Activated CD8-positive, alpha-beta memory T cell treated with anti-CD3 and anti-CD28 coated beads, Interleukin-2, amount 10 ng/mL, durations not matched to agents 7 days and 5 days (primary cell): ENCODE measurements at places on chromosomes 4 and X. TPM values are rescaled to one million over a fixed set of nuclear protein-coding genes. Genes with fewer than 3 reads are reported as not detected.

The KLHL34 gene
- 0.15 TPM for total RNA-seq

- no peak for DNase-seq
Measured at GRCh38 chr4:174826660-174827059, 2.4 kb downstream of the GLRA3 start.

- no peak for DNase-seq
Measured at GRCh38 chr4:81756973-81757372, 285.3 kb upstream of the RASGEF1B start.

- DNase-seq = no peak
Measured at GRCh38 chrX:130552444-130553073, 150.8 kb downstream of the RBMX2 start.

GRCh38 chrX:16566571-16566970, 83.4 kb upstream of the S100G start:
- no peak for DNase-seq

DNA sequence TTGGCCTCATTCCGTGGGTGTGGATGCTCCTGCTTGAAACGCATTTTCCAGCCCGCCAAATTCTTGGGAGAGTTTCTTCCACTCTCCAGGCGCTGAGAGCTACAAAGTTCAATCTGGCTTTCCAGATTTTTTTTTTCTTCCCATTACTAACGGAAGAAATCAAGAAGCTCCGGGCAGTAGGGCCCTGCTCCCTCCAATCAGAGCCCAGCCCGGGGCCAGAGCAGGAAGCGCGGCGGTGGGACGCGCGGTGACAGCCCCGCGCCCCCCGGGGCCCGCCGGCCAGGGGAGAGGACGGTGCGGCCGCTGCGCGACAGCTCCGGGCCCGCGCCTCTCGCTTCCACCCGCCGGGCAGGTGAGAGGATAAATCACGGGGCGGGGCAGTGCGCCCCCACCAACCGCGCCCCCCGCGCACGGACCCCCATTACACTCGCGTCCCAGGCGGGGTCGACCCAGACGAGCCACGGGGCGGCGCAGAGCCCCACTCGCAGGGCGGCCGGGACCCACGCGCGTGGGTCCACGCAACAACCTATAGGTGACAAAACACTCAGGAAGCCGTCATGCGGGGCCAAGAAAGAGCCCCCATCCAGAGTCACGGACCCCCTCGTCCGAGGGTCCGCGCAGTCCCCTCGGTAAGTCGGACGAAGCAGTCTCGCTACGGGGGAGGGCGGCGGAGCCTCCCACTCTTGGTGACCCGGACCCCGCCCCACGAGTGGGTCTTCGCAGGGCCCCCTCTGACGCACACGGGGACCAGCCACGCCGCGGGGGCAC, 868 bp downstream of the AFAP1 start:
- no peak for DNase-seq

GRCh38 chrX:146831994-146832393, 17.4 kb upstream of the CXorf51A start:
- DNase-seq = no peak

DNA sequence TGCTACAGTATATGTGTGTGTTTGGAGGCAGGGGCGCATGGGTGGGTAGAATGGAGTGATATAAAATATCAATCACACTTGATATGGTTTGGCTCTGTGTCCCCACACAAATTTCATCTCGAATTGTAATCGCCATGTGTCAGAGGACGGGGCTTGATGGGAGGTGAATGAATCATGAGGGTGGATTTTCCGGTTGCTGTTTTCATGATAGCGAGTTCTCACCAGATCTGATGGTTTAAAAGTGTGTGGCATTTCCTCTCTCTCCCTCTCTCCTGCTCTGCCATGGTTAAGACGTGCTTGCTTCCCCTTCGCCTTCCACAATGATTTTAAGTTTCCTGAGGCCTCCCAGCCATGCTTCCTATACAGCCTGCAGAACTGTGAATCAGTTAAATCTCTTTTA, 14.8 kb downstream of the SOWAHB start:
- no peak for DNase-seq

DNA sequence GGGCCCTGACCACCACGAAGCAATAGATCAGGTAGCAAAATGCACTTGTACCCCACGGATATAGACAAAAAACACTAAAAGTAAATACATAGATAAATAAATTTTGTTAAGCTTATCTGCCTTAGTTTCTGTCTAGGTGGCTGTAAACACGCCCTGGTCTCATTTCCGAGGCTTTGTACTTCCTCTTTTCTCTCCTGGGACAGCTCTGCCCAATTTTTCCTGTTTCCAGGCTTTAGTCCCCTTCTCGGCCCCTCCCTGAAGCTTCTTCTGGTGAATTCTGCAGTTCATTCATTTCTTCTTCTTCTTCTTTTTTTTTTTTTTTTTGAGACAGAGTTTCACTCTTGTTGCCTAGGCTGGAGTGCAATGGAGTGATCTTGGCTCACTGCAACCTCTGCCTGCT, 73.4 kb upstream of the STOX2 start:
- DNase-seq = no peak

GRCh38 chr4:153347117-153347516, 2.6 kb downstream of the MND1 start:
- DNase-seq = no peak

- no peak for DNase-seq
Measured at GRCh38 chr4:114487101-114487500, 111.5 kb upstream of the UGT8 start.

- no peak for DNase-seq
Measured at GRCh38 chrX:40402831-40403533, 177.8 kb upstream of the ATP6AP2 start.

DNA sequence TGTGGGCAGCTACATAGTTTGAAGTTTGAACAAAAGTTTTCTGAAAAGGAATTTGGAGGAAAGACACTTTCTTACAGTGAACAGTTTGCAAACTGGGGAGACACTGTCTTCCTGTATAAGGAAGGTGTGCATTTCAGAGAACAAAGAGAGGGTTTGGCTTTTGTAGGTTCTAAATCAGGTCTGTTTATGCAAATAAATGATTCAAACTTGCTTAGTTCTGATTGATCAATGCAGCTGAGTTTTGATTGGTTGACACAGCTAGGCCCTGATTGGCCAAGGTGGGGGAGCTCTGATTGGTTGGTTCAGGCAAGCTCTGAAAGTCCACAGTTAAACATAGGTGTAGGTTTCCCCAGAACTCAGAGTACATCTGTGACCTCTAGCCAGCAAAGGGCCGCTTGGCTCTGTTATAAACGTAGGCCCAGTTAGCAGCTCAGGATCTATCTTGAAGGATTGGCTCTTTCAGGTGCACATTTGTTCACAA, 63.0 kb upstream of the ENPP6 start:
- DNase-seq = no peak

- no peak for DNase-seq
Measured at GRCh38 chr4:105215609-105216313, 69.1 kb downstream of the TET2 start.

GRCh38 chr4:145766273-145766672, 86.3 kb downstream of the C4orf51 start:
- DNase-seq = no peak

The F11 gene
- total RNA-seq = not detected

DNA sequence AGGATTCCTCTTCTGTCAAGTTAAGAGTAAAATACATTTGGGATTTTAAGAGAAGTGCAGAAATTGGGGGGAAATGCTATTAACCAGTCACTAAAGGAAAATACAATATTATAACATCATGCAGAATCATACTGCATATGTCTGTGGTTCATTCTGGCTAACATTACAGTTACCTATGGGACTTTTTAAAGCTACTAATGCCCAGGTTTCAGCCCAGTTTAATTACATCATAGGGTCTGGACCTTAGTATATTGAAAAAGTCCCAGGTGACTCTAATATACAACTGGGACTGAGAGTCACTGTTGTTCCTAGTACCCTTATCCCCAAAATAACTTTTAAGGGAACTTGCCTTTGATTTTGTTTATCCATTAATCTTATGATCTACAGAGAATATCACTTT, 10.0 kb downstream of the ABCE1 start:
- DNase-seq = no peak

- DNase-seq = no peak
Measured at GRCh38 chr4:83536362-83537272, 709 bp downstream of the GPAT3 start.

DNA sequence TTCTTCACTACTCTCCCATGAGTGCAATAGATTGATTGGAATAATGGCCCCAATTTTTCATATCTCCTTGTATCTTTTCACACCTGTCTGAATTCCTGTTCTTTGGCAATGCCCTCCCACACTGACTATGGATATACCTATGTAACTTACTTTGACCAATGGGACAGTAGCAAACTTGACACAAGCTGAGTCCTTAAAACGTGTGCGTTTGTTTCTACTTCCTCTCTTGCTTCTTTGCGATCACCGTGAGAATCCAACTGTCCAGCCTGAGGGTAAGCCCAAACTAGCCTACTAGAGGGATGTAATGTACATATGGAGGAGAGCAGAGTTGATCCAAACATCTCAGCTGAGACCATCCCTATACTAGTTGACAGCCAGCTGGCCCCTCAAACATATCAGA, 19.3 kb downstream of the TEC start:
- no peak for DNase-seq

- no peak for DNase-seq
Measured at GRCh38 chr4:6889101-6889735, 20.4 kb upstream of the TBC1D14 start.

The WDR17 gene
- 0.26 TPM for total RNA-seq

The C4orf51 gene
- total RNA-seq = not detected

GRCh38 chr4:41299486-41299885, 42.8 kb downstream of the UCHL1 start:
- no peak for DNase-seq

- DNase-seq = no peak
Measured at GRCh38 chr4:189088780-189089179, 851.9 kb upstream of the FRG1 start.

The GPR82 gene
- total RNA-seq = 0.47 TPM

DNA sequence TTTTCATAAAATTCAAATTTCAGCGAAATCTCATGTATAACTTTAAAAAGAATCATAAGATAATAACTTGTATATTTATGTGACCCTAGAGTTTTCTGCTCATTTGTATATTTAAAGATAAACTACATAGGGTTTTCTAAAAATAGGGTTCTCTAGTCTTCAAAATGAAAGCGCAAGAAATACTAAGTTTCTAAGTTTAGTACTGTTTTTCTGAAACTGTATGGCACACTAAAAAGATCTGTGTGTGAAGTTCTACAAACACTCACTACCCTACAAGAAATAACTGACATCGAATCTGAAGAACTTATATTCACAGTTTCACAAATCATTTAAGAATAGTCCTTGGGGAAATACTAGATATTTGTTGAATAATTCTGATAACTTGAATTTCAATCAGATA, 38.7 kb upstream of the NDST4 start:
- DNase-seq = no peak

GRCh38 chr4:152676052-152676854, 3.5 kb downstream of the TMEM154 start:
- no peak for DNase-seq

GRCh38 chr4:186134257-186134656, 29.8 kb downstream of the FAM149A start:
- peak; percentile 61 for DNase-seq

GRCh38 chr4:108685036-108685686, 34.8 kb downstream of the OSTC start:
- no peak for DNase-seq

GRCh38 chrX:103413705-103414387, 37.5 kb downstream of the BEX3 start:
- DNase-seq = no peak

- DNase-seq = no peak
Measured at GRCh38 chr4:87462102-87462501, 39.7 kb downstream of the NUDT9 start.

The S100G gene
- not detected for total RNA-seq

- peak; percentile 40 for DNase-seq
Measured at GRCh38 chrX:19593690-19594089, 78.4 kb upstream of the MAP3K15 start.

DNA sequence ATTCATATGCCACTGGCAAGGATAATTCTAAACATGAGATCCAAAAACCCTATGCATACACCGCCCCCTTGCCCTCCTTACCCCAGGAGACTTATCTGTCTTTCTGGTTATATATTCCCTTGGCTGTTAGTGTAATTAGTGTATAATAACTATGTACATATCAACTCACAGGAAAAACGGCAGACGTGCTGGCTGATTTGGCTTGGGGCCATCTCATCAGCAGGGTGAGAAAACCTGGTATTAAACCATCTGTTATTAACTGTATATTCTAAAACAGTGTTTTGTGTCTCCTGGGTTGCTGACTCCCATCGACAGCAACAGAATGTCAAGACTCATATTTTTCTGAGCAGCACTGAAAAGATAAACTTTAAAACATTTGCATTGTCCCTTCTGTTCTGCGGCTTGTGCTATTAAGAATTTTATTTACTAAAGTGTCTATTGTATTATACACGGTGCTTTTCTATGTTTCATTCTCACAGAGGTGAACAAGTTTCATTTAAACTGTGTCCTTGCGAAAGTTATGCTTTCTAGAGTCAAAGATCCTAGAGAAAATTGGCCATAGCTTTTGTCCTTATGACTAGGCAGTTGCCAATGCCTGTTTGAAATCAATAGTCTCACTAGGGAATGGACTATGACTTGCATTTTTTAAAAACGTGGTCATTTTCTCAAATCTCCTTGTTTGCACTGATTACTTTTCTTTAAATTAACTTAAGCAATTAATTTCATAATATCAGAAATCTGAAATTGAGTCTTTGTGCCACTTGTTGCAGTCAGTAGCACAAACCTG, 211.5 kb upstream of the MID1 start:
- DNase-seq = no peak

DNA sequence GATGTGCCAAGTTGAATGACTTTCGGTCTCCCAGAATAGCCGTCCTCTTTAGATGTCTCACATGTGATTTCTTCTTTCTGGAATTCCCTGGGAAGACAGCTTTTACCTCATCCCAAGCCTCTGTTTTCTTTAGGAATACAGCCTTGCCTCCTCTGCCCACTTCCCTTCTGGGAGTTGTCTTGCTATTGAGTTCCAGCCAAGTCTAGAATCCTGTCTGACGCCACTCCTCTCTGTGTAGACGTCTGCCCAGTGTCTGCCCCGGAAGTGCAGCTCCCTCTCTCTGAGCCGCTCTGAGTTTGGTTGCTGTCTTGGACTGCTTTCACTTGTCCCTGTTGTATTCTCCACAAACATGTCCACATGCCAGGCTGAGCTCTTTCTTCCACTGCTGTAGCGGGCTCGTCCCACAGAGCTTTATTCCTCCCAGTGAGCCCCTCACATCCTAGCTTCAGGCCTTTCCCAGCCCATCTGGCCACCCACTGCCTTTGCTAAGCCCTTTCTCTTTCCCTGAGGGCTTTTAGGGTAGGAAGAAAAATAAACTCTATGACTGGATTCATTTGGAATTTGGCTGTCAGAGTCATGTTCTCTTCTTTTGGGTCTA, 9.0 kb upstream of the IGFBP7 start:
- DNase-seq = no peak

GRCh38 chrX:49958727-49959485, 36.5 kb downstream of the CLCN5 start:
- DNase-seq = no peak

DNA sequence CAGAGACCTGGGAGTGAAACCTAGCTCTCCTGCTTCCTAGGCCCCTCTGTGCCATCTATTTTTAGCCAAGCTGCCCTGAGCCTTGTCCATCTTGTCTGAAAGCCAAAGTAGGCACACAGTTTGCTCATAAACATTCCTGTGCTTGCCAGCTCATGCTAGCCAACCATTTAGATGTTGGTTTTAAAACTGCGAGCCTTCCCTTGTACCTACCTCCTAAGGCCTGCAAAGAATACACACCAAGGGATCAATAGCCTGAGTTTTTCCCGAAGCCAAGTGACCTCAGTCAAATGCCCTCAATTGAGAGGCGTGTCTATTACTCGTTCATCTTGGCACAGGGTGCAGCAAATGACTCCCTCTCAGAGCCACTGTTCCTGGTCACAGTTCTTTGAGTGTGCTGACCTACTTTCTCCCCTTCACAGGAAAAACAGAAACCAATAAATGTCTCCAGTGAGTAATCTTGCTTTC, 48.5 kb downstream of the ZCCHC12 start:
- no peak for DNase-seq

The SPANXN2 gene
- total RNA-seq = not detected
